SW 1271 (cell line): ENCODE measurements at places on chromosomes 16 and 17.

DNA sequence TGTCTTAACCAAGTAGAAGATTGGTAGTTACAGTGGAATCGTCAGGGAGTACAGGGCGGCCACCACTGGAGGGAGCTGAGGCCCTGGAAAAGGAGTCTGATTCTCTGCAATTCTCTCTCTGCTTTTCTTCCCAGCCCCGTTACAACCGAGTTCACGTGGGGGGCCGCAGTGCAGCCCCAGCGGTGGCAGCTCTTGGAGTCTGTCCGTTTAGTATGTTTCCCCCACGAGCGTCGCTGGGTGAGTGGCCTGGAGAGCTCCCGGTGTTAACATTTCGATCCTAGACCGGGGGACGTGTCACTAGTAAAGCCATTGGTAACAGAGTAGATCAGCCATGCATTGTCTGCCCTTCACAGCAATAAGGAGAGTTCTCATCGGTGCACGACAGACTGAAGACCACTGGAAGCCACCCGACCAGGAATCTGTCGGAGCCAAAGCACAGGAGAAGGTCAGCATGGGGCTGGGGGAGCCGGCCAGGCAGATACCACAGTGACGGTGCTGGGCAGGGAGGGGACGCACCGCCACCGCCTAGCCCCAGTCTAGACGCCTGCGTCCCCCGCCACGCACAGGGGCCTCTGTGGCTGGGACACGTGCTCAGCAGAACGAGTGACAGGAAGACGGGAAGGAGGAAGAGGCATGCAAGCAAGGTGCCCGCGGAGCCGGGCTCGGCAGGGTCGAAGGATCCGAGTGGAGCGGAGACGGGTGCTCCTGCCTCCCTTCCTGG is 15.7 kb downstream of the SLC16A3 start:
- DNase-seq, result no peak

DNA sequence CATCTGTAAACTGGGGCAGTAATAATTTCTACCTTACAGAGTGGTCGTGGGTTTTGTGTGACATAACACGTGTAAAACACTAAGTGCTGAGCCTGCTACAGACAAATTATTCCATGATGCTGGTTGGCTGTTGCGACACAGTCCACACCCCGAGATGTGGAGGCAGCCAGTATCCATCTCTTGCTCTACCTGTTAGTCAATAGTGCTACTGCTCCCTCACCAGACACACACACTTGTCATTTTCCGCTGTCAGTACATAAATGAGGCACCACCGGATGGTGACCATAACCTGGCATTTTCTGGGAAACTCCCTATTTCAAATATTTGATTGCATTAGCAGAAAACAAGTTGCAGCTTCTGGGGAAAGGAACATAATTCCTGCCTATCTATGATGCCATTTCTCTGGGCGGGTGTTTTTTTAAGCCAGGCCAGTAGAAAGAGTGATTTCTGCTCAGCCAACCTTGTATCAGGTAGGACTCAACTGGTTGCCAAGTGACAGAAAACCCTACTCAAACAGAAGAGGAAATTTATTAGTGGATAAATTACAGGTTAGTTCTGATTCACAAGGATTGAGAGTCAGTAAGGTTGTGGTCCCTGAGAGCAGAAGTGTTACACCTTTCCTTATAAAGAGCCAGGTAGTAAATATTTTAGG is 24.1 kb downstream of the DNAJA2 start:
- no peak for DNase-seq

DNA sequence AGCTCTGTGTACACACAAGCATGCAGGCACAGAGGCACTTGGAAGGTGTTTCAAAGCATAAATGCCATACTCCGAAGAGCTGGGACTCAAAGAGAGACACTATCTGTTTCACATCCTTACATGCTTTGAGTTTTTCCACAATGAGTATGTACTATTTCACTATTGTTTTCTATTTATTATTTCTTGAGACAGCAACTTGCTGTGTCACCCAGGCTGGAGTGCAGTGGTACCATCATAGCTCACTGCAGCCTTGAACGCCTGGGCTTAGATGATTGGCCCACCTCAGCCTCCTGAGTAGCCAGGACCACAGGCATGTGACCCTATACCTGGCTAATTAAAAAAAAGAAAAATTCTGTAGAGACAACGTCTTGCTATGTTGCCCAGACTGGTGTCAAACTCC is 31.6 kb downstream of the CYB5D2 start:
- DNase-seq, result no peak

- DNase-seq, result no peak
These were observed 17.7 kb downstream of the SIAH1 start for GRCh38 chr16:48367441-48368049.

DNA sequence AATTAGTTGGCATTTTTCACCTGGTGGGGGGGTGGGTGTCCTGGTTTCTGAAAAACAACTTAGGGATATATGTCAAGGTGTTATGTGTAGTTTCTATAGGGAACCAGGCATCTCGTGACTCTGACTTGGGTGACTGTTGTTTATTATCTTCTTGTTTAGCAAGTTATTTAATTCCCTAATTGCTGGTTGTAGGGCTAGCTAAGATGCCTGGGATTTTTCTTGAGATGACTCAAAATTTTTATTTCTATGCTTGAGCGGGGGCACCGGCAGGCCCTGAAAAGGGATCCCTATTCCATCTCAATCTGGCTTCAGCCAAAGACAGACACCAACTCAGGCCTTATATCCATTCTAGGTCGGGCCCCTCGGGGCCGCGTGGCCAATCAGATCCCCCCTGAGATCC is 3.2 kb downstream of the DPH1 start:
- no peak for DNase-seq

DNA sequence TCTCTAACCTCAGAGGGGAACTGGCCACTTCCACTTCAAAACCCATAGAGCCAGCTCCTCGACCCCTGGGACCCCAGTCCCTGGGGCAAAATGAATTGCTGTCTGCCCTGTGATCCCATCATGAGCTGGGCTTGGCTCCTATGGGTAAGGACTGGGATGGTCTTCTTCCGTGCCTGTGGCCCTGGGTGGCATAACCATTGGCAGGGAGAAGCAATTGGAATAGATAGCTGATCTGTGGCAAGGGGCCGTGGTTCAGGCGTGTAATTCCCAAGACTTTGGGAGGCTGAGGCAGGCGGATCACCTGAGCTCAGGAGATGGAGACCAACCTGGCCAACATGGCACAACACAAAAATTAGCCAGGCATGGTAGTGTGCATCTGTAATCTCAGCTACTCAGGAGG is 4.3 kb downstream of the SULT1A2 start:
- no peak for DNase-seq

DNA sequence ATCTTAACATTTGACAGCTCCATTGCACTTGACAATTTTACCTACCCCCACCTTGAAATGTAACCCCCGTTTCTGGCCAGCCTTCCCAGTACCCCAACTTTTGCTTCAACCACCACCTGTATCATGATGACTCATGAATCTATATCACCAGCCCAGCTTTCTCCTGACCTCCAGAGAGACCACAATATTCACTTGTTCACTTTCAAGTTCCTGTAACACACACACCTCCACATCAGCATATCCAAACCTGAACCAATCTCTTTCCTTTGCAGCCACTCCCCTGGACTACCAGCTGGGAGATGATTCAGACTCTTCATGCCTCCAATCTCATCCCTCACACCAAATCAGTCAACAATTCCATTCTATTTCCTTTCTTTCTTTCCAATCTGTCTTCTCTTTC is 8.0 kb downstream of the SMG6 start:
- DNase-seq, result no peak

DNA sequence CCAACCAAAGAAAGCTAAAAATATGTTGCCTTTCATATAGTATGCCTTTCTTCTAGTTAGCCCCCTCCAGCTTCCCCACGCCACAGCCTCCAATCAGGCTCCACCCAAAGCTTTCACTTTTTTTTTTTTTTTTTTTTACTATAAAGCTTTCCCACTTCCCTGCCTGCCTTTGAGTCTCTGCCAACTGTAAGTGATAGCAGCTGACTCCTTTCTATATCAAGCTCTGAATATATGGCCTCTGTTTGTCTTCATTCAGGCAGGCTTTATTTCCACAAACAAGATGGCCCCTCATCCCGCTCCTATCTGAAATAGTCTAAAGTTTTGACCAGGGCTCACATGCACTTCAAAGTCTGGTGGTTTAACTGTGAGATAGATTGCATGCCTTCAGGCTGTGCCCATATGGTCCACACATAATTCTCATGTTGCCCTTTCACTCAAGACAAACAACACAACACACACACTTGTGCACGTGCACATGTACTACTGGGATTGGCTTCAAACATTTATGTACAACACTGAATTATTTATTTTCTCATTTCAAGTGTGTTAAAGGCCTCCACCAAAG is 39.8 kb upstream of the DYNLRB2 start:
- DNase-seq, result no peak
